Stimulated activated CD8-positive, alpha-beta memory T cell treated with anti-CD3 and anti-CD28 coated beads, Interleukin-15, amount 100 ng/mL, for 4 hours (primary cell): ENCODE measurements at places on chromosomes 2 and 18.

DNA sequence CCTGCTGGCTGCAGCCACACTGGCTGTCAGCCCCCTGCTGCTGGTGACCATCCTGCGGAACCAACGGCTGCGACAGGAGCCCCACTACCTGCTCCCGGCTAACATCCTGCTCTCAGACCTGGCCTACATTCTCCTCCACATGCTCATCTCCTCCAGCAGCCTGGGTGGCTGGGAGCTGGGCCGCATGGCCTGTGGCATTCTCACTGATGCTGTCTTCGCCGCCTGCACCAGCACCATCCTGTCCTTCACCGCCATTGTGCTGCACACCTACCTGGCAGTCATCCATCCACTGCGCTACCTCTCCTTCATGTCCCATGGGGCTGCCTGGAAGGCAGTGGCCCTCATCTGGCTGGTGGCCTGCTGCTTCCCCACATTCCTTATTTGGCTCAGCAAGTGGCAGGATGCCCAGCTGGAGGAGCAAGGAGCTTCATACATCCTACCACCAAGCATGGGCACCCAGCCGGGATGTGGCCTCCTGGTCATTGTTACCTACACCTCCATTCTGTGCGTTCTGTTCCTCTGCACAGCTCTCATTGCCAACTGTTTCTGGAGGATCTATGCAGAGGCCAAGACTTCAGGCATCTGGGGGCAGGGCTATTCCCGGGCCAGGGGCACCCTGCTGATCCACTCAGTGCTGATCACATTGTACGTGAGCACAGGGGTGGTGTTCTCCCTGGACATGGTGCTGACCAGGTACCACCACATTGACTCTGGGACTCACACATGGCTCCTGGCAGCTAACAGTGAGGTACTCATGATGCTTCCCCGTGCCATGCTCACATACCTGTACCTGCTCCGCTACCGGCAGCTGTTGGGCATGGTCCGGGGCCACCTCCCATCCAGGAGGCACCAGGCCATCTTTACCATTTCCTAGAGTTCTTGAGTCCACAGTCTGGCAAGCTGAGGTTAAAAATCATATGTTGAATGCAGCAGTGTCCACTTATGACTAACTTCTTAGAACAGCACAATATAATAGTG lies 741 bp downstream of the GPR148 start:
- no peak for DNase-seq

DNA sequence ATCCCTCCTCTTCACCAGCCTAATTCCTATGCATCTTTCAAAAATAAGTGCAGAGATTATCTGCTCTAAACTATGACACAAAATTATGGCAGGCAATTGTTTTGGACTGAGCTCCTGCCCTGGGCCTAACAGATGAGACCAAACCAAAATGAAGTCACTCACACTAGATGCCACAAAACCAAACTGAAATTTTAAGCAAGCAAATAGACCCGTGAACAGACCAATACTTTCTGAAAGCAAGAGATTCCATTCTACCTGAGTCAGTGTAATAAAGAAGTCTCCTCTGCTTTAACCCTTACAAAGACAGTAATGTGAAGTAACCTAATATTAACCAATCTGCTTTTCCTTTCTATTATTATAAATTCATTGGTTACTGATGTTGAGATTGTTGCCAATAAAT lies 84.3 kb downstream of the RIT2 start:
- DNase-seq = no peak

GRCh38 chr2:55869637-55870325 lies 53.8 kb downstream of the EFEMP1 start:
- DNase-seq = no peak

DNA sequence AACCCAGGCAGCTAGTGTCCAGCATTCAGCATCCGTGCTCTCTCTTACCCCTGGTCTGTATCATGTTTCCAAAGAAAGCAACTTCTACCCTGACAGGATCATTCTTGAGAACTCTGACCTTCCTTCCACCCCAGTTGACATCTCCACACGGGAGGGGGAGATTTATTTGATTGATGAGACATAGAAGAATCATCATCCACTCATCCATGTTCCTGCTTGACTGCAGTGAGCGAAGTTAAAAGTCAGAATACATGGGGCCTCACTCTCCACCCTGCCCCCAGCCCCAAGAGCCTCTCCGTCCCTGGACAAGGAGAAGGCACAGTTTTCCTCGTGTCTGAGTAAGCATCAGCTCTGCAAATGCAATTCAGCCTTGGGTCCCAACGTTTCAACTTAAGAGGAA lies 356.0 kb upstream of the TNP1 start:
- DNase-seq = no peak

DNA sequence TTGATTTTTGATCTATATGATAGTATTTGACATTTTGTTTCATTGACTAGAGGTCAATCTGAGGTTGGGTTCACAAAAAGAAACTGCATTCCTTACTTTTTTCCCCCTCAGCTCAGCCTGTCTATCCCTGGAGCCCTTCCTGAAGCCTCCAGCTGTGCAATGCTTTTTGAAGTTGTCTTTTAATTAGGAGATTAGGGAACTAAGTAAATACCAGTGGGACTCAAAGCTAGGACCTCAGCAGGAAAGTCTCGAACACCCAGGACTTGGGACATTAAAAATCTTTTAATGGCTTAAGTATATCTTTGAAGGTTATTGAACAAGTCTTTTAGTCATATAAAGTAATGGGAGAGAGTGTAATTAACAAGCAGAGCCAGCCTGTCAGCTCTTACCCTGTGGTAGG lies 220.2 kb downstream of the PDE11A start:
- DNase-seq = no peak

DNA sequence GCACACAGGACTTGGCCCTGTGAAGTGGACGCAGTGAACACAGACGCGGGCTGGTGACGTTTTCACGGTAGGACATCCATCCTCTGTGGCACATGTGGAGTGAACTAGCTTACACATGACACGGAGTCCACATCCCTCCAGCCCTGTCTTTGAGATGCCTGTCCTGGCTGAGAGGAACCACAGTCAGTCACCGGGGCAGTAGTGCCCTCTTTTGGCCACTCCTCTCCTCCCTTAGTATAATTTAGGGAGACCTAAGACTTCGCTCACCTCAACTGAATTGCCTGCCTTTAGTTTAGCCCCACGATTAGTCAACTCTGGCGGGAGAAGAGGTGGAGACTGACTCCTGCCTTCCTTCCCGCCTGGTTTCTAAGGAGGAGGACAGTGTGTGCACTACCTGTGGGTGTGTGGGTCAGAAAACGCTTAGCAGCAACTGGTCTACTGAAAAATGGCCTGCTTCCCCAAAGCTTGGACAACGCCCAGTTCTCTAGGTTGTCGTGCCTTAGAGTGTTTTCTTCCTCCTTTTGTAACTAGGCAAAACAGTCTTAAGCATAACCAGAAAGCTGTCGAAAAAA lies 70.6 kb downstream of the MBP start:
- no peak for DNase-seq

- no peak for DNase-seq
Observed at GRCh38 chr2:238226698-238227586, 12.9 kb downstream of the HES6 start.

DNA sequence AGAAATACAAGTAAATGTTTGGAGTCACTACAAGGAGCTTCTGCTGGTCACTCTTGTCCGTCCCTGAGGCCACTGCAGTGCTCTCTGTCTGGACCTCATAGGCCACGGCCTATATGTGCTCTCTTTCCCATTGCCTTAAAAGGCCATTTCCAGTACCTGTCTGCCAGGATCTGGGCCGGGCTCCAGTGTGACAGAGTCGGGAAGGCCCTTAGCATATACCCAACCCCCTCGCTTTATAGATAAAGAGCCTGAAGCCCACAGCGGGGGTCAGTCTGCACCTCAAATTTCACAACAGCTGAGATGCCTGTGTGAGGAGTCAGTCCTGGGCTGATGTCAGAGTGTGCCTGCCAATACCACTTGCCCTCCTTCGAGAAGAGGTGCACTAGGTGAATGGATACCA lies 39.9 kb downstream of the ADD2 start:
- no peak for DNase-seq

DNA sequence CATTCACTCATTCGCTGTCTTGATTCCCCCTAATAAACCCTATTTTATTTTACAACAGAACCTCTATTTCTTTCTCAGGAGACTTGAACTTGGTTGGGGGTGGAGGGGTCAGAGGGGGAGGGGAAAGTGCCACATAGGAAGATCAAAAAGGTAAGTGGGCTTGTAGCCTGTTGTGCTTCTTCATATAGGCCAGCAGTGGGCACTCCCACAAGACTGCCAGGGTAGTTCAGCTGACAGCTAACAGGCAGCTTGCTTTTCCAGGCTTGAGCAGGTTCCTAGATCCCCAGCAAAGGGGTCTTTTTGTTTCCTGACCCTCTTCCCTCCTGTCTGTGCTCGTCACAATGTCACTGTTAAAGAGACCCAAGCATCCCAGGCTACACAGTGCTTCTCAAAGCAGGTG lies 829 bp upstream of the KIAA2012 start:
- DNase-seq = no peak

DNA sequence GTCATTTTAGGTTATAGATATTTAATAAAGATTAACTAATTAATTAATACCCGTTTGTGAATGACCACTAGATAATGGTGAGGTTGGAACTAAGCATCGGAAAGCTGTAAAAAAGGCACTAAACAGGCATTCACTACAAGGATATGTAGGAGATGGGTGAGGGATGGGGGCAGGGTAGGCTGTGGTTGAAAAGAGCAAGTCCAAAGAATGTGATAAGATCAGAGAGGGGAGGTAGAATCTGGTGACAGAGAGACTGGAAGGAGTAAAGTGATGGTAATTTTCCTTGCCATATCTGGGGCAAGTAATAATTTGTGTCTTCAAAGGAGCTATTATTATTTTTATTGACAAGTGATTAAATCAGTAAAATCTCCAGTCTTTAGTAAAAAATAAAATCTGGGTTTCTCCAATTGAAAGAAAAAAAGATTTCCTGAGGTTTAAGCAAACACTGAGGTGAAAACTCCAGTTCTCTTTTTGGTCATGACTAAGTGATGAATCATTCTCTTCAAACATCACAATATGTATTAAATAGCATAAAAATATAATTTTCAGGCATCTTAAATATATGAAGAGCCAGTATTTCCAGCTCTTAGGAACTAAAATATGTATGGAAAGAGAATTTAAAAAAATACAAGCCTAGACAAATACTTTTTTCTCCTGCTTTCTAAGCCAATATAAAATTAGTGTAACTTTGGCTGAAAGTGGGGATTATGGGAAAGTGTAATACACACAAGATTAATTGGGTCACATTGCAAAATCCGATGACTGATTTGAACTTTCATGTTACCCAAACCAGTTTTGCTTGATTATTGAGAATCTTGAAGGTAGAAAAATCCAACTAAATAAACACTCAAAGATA lies 259.1 kb upstream of the RBMS1 start:
- DNase-seq = no peak

- DNase-seq = no peak
Observed at GRCh38 chr2:227406177-227407031, 18.7 kb upstream of the SCYGR1 start.

GRCh38 chr2:69954084-69954483 lies 7.3 kb downstream of the ASPRV1 start:
- DNase-seq = no peak

- DNase-seq = no peak
Observed at GRCh38 chr2:190862571-190862991, 18.0 kb upstream of the GLS start.

- no peak for DNase-seq
Observed at GRCh38 chr18:39591649-39592048, 2026.1 kb upstream of the CELF4 start.

- DNase-seq = no peak
Observed at GRCh38 chr2:237698358-237698694, 70.9 kb downstream of the LRRFIP1 start.

DNA sequence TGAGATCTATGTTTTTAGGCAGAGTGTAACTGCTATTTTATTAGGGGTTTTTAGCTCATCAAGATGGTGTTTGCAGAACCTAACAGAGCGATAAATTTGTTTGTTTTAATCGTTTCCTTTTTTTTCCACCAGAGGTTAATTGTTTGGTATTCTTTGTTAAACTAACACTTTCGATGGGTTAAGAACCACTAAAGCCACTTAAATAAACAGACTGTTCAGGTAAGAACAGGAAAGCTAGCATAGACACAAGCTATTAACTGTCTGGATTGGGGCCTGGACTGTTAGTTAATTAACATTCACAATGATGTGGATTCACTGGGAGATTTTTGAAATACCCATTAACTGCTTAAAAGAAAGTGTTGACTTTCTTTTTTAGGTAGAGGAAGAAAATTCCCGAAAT lies 209.0 kb upstream of the COPS8 start:
- DNase-seq = no peak

GRCh38 chr18:56086786-56087185 lies 498.8 kb upstream of the TCF4 start:
- DNase-seq = no peak
